Suppressor macrophage treated with lipopolysaccharide for 4 hours (primary cell): ENCODE measurements at places on chromosomes 16 and 17.
A peak's percentile ranks its signal among the peaks of the same experiment; 100 is the strongest.

DNA sequence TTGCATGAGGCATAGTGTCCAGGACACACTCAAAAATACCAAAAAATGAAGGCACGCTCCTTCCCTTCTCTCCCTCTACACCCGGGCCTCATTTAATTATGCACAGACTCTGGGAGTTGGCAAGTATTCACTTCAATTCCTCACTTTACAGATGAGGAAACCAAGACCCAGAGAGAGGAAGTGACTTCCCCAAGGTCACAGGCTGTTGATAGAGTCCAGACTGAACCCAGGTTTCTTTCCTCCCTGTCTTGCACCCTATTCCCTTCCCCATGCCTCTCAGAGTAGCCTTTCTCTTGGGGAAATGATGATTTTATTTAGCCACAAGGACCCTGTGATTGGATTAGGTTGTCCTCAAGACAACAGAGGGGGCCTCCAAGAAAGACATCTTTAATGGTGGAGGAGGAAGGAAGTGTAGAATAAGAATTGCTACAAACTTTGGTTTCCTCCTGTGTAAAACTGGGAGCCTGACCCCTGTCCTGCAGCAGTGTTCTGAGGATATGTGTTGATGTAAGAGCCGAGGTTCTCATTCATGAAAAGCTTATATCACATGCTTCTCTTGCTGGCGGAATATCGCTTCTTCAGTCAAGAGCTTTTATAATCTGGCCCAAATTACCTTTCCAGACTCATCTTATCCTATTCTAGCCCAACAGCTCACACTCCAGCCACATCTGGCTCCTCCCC, 48.8 kb upstream of the SIAH1 start:
- DNase-seq = peak; percentile 37

- DNase-seq = peak; percentile 53
These were observed 879 bp downstream of the SOCS1 start for GRCh38 chr16:11254913-11255736.

GRCh38 chr17:76845541-76846017, 22.6 kb upstream of the MGAT5B start:
- DNase-seq = no peak

DNA sequence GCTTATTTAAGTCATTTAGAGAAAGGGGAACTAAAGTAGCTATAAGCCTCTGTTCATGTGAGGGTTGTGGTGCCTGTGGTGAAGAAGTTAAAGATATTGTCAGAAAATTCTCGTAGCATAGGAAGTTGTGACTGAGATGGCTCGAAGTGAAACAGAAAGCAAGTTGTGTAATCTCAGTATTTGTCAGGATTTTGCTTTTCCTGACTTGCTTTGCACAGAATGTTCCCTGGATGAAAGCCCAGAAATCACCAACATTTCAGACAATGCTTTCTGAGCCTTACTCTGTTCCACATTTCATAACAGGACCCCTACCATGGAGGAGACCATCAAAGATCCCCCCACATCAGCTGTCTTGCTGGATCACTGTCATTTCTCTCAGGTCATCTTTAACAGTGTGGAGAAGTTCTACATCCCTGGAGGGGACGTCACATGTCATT, 10.6 kb downstream of the CALCOCO2 start:
- DNase-seq = peak; percentile 93

GRCh38 chr17:46889992-46890564, 32.9 kb upstream of the GOSR2 start:
- no peak for DNase-seq

DNA sequence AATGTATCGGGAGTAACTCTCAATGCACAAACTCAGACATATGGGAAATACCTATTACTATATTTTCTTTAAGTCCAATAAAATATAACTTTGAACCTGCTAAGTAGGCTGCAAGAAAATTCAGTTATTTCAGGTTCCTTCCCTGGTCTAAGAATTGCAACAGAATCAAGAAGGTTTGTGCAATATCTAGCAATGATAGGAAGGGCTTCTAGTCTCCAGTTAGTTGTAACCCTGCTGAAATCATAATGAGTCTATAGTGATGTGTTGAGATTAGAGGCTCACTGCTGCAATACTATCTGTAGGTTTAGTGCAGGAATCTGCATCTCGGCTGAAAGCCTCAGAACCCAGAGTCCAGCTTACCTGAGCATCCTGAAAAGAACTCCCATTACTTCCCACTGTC, 110.5 kb downstream of the PMP22 start:
- peak; percentile 23 for DNase-seq

DNA sequence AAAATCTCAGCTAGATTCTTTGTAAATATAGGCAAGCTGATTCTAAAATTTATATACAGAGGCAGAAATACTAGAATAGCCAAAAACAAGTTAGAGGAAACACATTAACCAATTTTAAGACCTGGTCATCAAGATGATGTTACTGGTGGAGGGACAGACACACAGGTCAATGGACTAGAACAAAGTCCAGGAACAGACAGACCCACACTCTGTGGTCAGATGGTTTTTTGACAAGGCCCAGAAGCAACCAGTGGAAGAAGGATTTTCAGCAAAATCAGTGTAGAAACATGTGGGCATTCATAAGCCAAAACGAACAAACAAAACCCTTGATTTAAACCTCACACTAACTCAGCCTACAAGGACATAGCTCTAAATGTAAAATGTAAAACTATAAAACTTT, 99.7 kb upstream of the METRNL start:
- no peak for DNase-seq

DNA sequence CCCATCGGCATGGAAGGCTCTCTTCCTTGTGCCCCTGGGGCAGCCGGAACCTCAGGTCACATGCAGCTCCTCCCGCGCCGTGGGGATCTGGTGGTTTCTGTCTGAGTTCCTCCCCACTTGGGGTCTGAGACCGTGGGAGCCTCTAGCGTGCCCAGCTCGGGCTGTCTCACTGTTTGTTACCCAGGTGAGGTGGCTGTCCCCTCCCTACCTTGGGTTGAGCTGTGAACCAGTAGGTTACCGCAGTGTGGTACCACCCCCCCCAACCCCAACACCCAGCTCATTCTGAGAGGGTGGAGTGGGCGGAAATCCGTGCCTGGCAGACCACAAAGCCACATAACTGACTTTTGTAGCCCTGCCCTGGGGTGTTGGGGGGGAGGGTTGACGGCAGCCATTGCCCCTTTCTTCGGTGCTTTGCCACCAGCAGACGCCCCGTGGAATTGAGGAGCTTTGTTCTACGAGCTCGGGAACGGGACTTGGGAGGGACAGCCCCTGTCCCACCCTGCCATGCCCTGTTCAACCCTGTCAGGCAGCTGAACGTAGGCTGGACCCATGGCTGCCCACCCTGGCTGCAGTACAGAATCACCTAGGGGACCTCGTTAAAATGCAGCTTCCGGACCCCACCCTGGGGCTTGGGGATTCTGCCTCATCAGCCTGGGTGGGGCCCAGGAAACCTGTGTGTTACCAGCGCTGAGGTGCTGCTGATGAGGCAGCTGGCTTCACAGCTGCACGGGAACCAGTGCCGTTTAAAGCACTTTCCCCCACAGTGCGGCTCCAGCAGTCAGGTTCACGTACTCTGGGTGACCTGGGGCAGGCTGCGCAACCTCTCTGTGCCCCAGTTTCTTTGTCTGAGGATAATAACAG, 18.5 kb downstream of the RAP1GAP2 start:
- DNase-seq = peak; percentile 29

GRCh38 chr16:21120976-21121520, 29.6 kb downstream of the DNAH3 start:
- no peak for DNase-seq

- DNase-seq = no peak
These were observed 12.2 kb downstream of the MPHOSPH6 start for GRCh38 chr16:82157836-82158235.

DNA sequence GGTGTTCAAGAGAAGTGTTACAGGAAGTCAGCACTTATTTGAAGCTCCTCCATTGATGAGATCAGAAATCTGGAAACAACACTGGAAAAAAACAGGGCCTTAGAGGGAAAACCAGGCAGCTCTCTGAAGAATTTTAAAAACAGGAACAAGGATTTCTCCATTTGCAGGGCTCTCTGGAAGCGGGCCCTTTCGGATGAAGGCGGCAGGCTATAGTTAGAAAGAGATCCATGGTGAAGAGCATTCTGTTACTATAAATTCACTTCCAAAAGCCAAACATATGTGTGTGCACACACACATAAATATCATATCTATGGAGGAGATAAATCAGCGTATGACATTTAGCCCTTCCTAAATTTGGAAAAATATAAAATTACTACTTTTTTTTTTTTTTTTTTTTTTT, 42.6 kb upstream of the GRIN2A start:
- DNase-seq = no peak

DNA sequence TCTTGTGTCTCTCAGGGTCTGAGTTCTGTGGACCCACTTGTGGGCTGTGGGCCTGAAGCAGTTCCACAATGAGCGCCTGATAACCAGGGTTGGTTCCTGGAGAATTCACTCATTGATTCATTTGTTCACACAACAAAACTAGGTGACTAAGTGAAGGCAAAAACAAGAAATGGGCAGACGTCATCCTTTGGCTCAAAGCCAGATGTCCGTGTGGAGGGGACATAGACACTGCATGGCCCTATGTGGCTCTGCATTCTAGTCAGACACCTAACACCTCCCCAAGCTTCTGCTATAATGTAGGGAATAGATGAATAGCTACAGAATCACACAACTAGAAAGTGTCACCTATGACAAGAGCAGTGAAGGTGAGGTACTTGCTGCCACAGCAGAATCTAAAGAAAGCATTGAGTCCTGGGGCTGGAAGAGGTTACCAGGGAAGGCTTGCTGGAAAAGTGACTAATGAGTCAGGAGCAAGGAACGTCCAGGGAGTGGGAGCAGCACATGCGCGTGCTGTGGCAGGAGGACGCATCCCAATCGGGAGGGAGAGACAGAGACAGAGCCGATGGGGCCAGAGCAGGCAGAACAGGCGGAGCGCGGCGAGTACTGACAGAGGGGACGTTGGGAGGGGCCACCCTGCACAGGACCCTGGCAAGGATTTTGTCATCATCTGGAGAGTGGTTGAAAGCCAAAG, 58.9 kb downstream of the CES1 start:
- no peak for DNase-seq

GRCh38 chr16:56352351-56353053, 72.8 kb downstream of the AMFR start:
- DNase-seq = no peak

DNA sequence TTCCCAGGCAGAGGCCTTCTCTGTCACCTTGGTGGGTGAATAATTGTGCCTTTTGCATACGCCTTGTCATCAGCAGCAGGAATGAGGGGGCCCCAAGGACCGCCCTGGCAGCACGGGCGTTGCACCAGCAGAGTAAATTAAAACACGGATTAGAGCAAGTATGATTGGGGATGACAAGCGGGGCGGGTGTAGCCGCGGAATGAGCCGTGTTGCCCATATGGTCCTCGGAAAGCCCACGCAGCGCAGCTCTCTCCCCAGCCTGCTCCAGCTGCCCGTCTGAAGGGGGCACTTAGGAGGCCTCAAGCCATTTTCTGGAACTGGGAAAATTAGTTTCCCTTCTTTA, 299.4 kb upstream of the IRX3 start:
- no peak for DNase-seq

- no peak for DNase-seq
These were observed 10.1 kb upstream of the KREMEN2 start for GRCh38 chr16:2953706-2954627.

- DNase-seq = no peak
These were observed 1.8 kb downstream of the CANT1 start for GRCh38 chr17:79007504-79008381.

- DNase-seq = no peak
These were observed 13.5 kb upstream of the ERCC4 start for GRCh38 chr16:13906168-13907089.

GRCh38 chr17:15287538-15288267, 22.6 kb upstream of the PMP22 start:
- no peak for DNase-seq

- DNase-seq = no peak
These were observed 641 bp downstream of the SBK1 start for GRCh38 chr16:28292731-28293600.

- DNase-seq = no peak
These were observed 15.1 kb upstream of the GUCY2D start for GRCh38 chr17:7987112-7987893.

GRCh38 chr17:62627904-62628633, 599 bp downstream of the MRC2 start:
- DNase-seq = peak; percentile 37

- no peak for DNase-seq
These were observed 36.7 kb downstream of the SALL1 start for GRCh38 chr16:51114382-51114781.

- DNase-seq = no peak
These were observed 163.3 kb upstream of the GSE1 start for GRCh38 chr16:85449885-85450245.

GRCh38 chr17:8103549-8103948, 14.8 kb downstream of the ALOXE3 start:
- DNase-seq = no peak

DNA sequence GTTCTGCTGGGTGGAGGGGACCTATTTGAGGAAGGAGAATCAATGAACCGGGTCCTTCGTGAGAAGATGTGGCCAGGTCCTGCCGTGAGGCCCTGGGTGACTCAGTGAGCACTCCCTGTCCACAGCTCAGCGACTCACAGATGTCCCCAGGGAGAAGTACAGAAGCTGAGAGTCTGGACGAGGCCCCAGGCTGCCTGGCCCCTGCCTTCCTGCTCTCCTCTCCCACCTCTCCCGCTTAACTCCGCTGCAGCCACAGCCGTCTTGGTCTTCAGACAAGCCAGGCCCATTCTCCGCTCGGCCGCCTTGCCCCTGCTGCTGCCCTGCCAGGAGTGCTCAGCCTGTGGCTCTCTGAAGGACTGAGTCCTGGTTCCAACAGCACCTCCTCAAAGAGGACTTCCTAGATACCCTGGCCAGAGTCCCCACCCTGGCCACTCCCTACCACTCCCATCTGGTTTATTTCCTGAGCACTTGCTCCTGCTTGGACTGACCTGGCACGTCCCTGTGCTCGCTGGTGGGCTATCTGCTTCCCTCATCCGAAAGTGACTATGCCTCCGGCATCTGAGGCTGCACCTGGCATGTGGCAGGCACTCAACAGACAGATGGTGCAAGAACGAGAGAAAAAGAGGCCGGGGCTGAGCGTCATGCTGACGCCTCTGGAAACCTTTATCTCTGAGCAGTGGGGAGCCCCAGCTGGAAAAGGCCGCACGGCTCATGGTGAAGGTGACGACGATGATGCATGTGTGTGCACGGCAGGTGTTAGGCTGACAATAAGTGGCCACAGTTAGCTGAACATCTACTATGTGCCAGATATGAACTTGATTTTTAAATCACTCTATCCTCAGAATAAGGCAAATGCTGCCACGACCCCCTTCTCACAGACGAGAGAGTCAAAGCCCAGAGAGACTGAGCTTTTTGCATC, 9.2 kb upstream of the TNFRSF13B start:
- no peak for DNase-seq
